ENCODE measurements at places on chromosomes 7 and 10. TPM values are rescaled to one million over a fixed set of nuclear protein-coding genes. Genes with fewer than 3 reads are reported as not detected.

DNA sequence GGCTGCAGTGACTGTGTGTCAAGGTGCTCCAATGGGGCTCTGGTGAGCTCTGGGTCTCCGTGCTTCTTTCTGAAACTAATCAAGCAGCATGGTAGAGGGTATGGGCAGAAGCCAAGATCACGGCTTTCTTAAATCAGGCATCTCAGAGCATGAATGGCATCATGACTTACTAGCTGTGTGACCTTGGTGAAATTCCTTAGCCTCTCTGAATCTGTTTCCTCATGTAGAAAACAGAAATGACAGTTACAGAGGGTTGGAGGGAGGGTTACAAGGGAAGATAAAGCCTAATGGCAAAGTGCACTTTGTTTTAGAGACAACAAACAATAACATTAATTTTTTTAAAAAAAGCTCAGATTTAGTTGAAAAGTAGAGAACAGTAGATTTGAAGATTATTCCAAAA, 34.9 kb downstream of the FRMPD2 start:
- H3K4me3 ChIP-seq = no peak overlapping the region
- H3K4me1 ChIP-seq = no peaks in the 10 kb centered on the region
- DNase-seq = no peak
- H3K36me3 ChIP-seq = no peaks in the 10 kb centered on the region
- no peak overlapping the region for H3K27ac ChIP-seq
- no peaks in the 10 kb centered on the region for H3K27me3 ChIP-seq

DNA sequence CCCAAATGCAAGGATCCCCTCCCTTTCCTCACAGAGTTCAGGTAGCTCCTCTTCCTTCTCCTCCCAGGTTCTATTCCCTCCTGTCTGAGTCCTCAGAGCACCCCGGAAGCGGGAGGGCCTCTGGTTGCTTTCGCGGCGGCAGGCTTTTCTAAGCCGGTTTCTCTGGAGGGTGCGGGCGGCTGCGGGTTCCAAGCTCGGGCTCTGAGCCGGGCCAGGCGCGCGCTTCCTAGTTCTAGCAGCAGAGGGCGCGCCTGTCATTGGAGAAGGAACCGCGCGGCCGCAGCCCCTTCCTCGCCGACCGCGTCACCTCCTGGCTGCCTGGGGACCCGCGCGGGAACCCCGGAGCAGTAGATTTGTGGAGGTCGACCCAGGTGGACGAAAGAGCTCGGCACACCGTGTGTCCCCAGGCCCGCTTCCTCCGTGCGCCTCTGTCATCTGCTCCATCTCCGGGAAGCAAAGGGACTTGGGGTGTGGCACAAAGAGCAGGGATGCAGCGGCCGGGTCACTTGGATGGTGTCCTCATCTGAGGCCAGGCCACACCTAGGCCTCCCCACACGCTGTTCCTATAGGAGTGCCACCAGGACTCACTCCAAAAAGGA, 389.0 kb upstream of the PODXL start:
- H3K36me3 ChIP-seq = no peaks in the 10 kb centered on the region
- peak; percentile 48 for DNase-seq
- H3K27ac ChIP-seq = no peak overlapping the region
- H3K4me1 ChIP-seq = peaks cover 7% of the 10 kb centered on the region
- H3K4me3 ChIP-seq = no peak overlapping the region

GRCh38 chr10:132784866-132785722, 853 bp downstream of the NKX6-2 start:
- peaks cover 4% of the 10 kb centered on the region for H3K36me3 ChIP-seq
- H3K27me3 ChIP-seq = peaks cover 18% of the 10 kb centered on the region
- peak; percentile 22 for DNase-seq
- peaks cover 39% of the 10 kb centered on the region for H3K4me1 ChIP-seq
- H3K27ac ChIP-seq = no peak overlapping the region
- no peak overlapping the region for H3K4me3 ChIP-seq

The TMEM26 gene
- total RNA-seq = 0.54 TPM

The AKR1D1 gene
- total RNA-seq = not detected

- no peaks in the 10 kb centered on the region for H3K27me3 ChIP-seq
- no peak for DNase-seq
- no peaks in the 10 kb centered on the region for H3K36me3 ChIP-seq
- H3K4me1 ChIP-seq = no peaks in the 10 kb centered on the region
- H3K27ac ChIP-seq = no peak overlapping the region
These were observed 189.5 kb downstream of the ANKRD30A start for GRCh38 chr10:37314862-37315261.

DNA sequence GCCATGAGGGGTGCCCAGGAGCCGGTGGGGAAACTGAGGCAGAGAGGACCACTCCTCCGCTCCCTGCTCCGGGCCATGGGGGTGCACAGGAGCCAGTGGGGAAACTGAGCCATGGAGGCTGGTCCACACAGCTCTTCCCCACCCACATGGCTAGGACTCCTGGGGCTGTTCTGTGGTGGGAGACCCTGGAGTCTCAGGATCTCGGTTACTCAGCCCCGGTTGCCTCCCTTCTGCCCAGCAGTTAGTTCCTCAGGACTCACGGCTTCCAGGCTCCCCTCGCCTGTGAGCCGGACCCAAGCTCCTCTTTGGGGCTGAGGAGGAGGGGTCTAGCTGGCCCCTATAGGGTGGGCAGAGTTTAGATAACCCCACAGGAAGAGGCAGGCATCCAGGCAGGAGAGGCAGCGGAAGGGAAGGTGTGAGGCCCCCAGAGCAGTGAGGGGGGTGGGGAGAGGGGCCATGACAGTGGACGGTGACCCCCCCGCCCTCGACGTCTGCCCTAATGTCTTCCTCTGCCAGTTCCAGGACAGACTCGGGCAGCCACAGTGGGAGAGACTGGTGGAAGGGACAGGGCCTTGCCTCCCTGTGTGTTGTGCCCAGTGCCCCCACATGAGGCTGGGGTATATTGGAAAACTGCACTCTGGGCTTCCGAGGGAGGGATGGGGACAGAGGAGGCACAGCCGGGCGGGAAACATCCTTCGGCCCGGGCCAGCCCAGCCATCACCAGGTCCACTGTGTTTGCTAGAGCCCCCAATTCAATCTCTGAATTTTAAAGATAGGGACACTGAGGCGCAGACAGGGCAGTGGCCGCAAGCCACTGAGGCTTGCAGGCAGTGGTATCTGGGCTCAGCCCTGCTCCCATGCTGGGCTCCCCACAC, 4.3 kb downstream of the ELFN1 start:
- peaks cover 9% of the 10 kb centered on the region for H3K27me3 ChIP-seq
- H3K4me1 ChIP-seq = peaks cover 13% of the 10 kb centered on the region
- no peak overlapping the region for H3K27ac ChIP-seq
- H3K36me3 ChIP-seq = no peaks in the 10 kb centered on the region

The YWHAG gene
- total RNA-seq = 39.6 TPM

The SCART1 gene
- 12.6 TPM for total RNA-seq

The MKI67 gene
- total RNA-seq = 0.45 TPM

DNA sequence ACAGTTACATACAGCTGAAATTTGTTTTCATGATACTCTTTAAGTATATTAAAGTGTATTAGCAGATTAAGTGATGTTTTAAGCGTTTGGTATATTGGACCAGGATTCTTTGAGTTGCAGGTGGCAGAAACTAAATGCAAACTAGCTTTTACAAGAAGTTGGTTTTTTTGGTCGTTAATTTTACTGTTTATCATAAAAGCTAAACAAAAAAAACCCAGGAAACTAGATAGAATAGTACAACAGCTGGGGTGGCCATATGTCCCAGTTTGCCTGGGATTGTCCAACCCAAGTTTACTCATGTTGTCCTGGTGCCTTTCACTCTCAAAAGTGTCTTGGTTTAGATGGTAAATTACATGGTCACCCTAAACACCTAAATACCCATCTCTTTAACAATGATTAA, 108.7 kb downstream of the PHTF2 start:
- no peak for DNase-seq
- H3K4me3 ChIP-seq = no peak overlapping the region
- peaks cover 4% of the 10 kb centered on the region for H3K4me1 ChIP-seq
- no peak overlapping the region for H3K27ac ChIP-seq

DNA sequence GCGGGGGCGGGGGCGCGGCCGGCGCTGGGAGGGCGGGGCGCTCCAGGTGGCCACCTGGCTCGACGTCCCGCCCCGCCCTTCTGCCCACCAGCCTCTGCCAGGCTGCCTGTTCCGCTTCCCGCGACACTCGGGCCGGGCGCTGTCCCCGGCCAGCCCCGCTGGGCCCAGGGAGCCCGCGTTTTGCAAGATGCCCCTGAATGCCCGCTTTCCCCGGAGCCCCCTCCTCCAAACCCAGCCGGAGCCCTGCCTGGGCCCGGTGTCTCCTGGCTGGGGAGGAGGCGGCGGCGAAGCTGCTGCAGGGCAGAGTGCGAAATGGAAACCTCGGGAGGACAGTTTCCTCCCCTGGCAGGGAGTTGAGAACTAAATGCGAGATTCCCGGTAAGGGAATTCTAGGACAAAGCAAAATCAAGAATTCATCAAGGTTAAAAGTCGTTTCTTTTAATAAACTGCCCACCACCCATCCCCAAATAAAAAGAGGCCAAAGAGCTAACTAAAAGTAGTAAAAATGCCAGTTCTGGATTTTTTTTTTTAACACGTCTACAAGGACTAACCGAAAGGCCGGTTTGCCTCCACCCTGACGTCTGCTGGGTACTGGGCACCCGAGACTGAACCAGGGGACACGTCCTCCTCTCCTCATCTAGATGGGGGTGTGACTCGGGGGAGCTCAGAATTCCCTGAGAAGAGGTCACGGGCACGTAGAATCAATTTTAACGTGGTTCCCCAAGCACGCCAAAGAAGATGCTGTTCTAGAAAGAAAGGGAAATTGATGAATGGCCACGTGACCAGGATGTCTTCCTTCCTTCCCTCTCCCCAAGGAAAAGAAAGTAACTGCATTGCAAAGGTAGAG, 200.4 kb upstream of the NFE2L3 start:
- peak overlapping the region; percentile 65 for H3K4me3 ChIP-seq
- no peak overlapping the region for H3K27ac ChIP-seq
- DNase-seq = peak; percentile 8
- no peaks in the 10 kb centered on the region for H3K4me1 ChIP-seq

DNA sequence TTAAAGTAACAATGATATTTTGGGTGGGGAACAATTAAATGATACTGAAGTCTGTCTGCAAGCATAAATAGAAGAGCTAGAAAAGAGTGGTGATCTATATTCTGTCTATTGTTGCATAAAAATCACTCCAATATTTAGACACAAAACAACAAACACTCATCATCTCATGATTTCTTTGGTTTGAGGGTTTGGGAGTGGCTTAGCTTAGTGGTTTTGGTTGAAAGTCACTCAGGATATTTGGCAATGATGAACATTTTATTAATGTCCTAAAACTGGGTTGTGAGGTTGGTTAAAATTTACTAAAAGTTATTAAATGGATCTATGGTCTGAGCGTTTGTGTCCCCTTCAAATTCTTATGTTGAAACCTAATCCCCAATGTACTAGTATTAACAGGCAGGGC, 54.7 kb upstream of the EGFR start:
- H3K4me3 ChIP-seq = no peak overlapping the region
- H3K4me1 ChIP-seq = peaks cover 5% of the 10 kb centered on the region
- no peaks in the 10 kb centered on the region for H3K27me3 ChIP-seq
- no peak for DNase-seq
- H3K27ac ChIP-seq = no peak overlapping the region

The NUP205 gene
- total RNA-seq = 33.1 TPM

- no peak overlapping the region for H3K4me3 ChIP-seq
- H3K36me3 ChIP-seq = no peaks in the 10 kb centered on the region
These were observed 138.8 kb downstream of the ZWINT start for GRCh38 chr10:56222237-56222636.

GRCh38 chr10:13079776-13080050, 20.2 kb upstream of the OPTN start:
- H3K27me3 ChIP-seq = no peaks in the 10 kb centered on the region
- no peak overlapping the region for H3K4me3 ChIP-seq
- no peak overlapping the region for H3K27ac ChIP-seq
- no peaks in the 10 kb centered on the region for H3K4me1 ChIP-seq
- DNase-seq = no peak

DNA sequence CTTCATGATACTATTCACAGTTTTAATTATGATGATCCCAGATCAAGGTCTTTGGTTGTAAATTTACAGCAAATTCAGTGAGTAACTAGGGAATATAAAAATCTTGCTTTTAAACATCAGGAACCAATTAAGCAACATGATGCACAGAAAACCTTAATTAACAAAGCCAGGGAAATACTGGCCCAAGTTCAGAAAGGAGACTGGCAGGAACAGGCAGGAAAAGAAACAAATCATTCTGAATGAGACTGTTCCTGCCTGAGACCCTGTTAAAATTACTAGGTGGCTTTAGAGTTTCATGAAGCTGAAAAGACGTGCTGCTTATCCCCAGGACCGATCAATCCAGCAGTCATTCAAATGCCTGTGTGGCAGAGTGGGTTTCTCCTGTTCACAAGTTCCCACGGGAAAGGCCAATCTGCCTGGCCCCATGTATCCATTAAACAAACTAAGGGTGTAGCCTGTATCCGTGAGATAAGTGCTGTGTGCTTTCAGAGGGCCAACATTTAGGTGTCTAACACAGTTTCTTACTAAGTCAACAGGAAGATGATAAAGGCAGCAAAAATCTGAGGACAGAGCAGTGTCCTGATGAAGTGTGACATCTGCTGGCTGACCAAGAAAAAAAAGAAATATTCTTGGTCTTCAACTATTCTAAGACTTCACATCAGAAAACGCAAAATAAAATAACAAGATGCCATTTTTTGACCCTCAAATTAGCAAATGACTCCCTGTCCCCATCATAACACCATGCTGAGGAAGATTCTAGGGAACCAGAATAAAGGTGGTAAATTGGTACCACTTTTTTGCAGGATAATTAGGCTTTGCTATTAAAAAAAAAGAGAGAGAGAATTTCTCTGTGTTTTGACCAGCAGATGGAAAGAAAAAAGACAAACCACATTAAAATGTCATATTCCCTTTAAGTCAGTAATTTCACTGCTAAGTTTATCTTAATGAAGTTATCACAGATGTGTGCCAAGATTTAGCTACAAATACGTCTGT, 34.2 kb downstream of the PUS7 start:
- H3K27me3 ChIP-seq = no peaks in the 10 kb centered on the region
- H3K36me3 ChIP-seq = peaks cover 8% of the 10 kb centered on the region
- peaks cover 6% of the 10 kb centered on the region for H3K4me1 ChIP-seq
- no peak overlapping the region for H3K27ac ChIP-seq
- H3K4me3 ChIP-seq = no peak overlapping the region

- H3K36me3 ChIP-seq = no peaks in the 10 kb centered on the region
- H3K4me1 ChIP-seq = no peaks in the 10 kb centered on the region
- no peaks in the 10 kb centered on the region for H3K27me3 ChIP-seq
- H3K4me3 ChIP-seq = no peak overlapping the region
- no peak for DNase-seq
These were observed 14.7 kb downstream of the TPST1 start for GRCh38 chr7:66219805-66220204.

DNA sequence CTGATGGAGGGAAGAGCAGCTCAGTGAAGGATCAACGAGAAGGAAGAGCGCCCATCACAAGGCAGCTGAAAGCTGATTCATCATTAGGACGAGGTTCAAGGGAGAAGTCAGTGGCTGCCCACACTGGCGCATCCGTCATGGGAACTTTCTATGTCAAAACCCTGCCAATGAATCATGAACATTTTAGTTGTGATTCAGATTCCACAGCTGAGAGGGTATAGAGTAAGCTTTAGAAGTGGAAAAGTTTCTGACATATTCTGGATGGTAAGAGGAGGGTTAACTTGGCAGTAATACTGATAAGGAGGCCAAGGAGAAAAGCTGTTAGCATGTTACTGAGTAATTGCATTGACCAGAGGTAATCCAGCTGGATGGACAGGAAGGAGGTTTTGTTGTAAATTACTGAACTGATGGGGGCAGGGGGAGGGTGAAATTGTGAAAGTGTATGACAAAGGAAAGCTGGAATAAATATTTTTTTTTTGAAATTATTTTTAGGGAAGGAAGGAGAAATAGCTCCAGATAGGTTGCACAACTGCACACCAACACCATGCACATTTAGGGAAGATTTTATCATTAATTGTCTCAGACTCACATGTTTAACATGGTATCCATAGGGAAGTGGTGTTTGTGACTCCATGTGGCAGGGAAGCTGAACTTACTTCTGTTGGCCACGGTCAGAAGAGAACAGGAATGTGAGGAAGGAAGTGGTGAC, 78.3 kb upstream of the NRP1 start:
- no peak overlapping the region for H3K4me3 ChIP-seq
- H3K36me3 ChIP-seq = no peaks in the 10 kb centered on the region
- no peak overlapping the region for H3K27ac ChIP-seq

Data from thyroid gland (tissue), 4 donors.